ENCODE measurements at places on chromosomes 1 and 21.

- peak; percentile 30 for DNase-seq
Measured at GRCh38 chr1:67710417-67710816, 25.4 kb downstream of the GADD45A start.

DNA sequence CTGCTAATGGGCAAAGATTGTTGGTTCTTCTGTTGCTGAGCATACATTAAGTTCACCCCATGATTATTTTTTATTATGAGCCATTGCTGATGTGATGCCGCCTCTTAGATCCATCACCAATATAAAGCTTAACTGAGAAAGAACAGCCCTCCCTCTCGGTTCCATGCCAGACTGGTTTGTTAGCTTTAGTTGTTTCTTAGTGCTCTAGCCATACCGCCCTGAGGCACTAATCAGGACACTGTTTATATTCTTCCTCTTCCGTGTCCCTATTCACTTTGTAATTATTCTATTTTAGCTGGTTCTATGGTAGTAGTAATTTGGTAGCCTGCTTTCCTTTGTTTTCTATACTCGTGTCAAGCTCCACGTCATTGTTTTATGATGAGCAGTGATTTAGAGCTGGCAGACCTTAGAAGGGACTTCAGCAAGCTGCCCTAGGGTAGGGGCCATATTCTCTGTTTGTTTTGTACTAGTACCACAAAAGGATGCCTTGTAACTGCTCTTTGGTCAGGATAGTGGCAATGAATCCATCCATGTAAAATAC lies 27.3 kb upstream of the PDPN start:
- DNase-seq: no peak

GRCh38 chr1:245200146-245200545 lies 45.4 kb downstream of the KIF26B start:
- no peak for DNase-seq

DNA sequence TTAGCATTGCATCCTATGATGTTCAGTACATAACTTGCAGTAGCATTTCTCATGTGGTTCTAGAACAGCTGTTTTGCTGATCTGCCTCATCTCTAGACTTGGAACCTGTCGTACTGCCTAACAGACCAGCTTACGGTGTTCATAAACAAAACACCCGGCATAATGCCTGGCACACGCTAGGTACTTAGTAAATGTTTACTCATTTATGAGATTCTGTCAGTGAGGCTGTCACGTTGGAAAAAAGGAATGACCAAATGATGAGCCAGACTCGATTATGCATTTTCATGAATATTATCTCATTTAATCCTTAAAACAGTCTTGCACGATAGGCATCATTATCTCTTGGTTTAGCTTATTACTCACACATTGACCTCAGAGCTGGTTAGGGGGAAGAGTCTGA lies 46.4 kb downstream of the CACHD1 start:
- DNase-seq: no peak

DNA sequence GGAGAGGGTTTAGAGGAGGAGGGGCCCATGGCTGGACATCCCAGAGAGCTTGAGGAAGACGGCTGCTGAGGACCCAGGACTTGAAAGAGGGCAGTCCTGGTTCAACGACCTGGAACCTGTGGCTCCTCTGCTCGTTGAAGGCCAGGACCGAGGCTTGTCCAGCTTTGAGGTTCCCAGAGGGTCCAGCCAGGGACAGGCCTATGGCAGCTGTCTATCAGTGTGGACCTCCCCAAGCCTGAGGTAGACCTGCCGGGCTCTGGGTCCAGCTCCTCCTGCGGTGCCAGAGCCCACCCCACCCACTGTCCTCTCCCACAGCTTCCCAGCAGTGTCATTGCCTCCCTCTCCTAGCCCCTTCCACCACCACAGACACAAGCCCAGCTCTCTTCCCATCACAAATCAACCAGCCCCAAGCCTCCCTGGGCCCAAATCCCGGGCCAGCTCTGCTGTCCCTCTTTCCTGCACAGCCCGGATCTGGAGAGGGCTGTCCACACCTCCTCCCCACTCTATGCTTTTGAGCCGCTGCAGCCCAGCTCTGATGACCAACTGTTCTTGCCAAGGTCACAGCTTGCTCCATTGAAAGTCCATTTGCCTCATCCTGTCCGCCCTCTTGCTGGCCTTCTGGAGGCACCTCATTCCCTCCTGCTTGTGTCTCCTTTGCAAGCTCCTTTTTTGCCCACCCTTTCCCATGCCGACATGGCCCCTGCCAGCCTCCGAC lies 48.7 kb upstream of the EDN2 start:
- DNase-seq: no peak

- peak; percentile 92 for DNase-seq
Measured at GRCh38 chr1:44842862-44843655, at the start of gene PTCH2. Gene PTCH2, minus strand, starts transcription at chr1:44843253. Its CDS starts 321 bp downstream, at chr1:44842932.

DNA sequence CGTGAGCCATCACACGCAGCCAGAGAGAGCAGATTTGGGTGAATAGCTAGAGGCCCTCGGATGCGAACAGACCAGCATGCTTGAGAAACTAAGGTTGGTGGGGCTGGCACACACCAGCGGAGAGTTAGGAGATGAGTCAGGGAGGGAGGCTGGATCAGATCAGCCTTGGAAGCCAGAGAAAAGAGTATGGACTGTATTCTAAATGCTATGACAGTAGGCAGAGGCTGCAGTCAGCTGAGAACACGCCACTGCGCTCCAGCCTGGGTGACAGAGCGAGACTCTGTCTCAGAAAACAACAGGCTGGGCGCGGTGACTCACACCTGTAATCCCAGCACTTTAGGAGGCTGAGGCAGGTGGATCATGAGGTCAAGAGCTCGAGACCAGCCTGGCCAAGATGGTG lies 4.0 kb upstream of the PLEKHM2 start:
- DNase-seq: peak; percentile 84

DNA sequence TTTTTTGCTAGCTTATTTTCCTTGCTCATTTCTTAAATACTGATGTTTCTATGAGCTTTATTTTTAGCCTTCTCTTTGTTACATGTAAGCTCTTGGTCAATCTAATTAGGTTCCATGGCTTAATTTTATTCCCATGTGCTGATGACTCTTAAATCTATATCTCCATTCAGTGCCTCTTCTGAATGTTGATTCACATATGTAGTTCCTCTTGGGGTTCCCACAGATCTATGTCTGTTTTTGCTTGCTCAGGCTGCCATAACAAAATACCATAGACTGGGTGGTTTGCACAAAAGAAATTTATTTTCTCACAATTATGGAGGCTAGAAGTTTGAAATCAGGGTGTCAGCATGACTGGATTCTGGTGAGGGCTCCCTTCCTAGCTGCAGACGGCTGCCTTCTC lies 58.3 kb upstream of the PLA2G4A start:
- DNase-seq: no peak

DNA sequence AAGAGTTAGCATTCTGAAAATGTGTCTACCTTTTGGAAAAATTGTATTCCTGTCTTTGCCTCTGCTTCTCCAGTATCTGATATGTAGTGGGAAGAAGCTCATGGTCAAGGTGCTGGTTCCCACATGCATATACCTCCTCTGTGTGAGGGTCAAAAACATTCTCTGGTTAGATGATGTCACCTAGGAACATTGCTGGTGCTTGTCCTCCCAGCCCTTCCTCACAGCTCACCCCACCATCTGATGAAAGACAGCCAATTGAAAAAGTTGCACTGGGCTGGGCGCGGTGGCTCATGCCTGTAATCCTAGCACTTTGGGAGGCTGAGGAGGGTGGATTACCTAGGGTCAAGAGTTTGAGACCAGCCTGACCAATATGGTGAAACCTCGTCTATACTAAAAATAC lies 154.4 kb downstream of the NR5A2 start:
- no peak for DNase-seq

GRCh38 chr1:191671236-191671635 lies 487.0 kb upstream of the RGS18 start:
- DNase-seq: no peak

DNA sequence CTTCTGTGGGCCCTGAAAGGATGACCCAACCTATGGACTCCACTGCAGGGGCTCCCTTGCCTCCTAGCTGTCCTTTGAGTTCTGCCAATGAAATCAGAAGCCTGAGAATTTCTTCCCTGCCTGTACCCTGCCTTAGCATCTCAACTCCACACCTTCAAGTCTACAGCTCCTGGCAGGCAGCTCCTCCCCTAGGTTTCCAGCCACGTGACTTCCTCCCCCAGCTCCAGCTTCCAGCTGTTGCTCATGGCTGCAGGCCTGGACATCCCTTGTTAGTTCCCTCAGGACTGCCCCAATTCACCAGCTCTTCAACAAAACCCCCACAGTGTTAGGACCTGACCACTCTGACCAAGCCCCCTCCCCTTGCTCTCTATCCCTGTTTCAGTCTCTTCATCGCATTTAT lies 2.4 kb downstream of the RCAN1 start:
- no peak for DNase-seq

GRCh38 chr1:61110554-61110953 lies 28.2 kb downstream of the NFIA start:
- DNase-seq: no peak

DNA sequence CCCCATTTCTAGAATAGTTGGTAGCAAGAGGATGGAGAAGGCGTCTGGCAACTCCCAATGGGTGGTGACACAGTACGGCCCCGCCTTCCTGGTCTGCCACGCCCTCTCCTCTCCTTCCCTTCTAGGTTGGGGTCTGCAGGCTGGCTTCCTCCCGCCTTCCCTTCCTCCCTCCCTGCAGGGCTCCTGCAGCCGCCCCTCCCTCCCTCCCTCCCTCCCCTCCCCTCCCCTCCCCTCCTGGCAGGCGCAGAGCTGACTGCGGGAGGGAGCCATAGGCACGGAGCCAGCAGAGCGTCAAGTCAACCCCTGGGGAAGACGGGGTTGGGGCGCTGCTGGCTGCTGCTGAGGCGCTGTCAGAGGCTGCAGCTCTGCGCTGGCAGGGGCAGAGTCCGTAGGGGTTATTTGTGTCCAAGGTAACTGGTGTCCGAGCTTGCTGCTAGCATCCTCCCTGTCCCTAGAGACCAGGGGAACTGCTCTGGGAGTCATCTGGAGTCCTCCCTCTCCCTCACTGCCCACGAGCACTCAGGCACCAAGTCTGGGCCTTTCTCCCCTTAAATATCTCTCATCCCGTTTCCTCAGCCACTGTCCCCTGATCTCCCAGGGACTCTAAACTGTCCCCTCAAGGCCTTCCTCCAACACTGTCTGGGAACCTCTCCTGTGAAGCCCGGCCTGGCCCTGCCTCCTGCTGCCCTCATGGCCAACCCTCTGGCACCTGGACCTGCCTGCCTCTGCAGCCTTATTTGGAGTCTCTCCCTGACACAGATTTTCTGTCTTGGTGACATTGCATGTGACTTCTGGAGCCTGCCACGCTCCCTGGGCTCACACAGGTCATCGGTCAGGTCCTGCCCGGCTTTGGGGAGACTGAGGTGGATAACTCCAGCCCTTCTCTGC lies 57.4 kb upstream of the ACOT11 start:
- DNase-seq: peak; percentile 39

GRCh38 chr1:81513796-81514354 lies 286.9 kb upstream of the ADGRL2 start:
- no peak for DNase-seq

GRCh38 chr1:15027515-15027986 lies 126.0 kb upstream of the TMEM51 start:
- peak; percentile 90 for DNase-seq

DNA sequence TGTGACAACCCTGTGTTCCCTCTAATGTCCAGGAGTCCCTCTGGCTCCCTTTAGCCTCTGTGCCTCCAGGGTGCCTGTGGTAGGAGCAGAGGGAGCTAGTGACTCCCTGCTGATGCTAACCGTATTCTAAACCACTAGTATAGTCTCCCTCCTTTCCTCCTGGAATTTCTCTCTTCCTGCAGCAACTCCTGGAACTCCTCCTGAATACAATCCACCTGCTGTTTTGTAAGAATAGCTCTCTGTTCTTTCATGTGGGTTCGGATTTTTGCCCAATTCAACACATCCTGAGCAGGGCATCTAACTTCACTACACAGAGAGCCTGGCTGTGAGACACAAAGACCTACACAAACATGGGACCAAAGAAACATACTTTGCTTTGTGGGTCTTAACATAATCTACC lies 107.9 kb downstream of the RUNX1 start:
- DNase-seq: no peak

DNA sequence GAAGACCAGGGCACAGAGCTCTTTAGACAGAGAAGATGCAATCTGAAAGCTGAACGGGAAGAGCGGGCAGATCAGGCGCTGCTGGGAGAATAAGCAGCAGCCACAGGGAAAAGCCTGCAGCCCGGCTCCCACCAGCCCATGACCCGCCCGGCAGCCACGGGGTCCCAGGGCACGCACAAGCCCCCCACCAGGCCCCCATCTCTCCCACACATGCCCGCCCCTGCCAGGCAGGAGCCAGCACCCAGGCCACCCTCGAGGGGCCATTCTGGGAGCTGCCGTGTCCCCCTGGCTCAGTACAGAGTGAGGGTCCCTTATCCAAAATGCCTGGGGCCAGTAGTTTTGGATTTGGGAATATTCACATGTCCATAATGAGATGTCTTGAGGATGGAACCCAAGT lies 16.3 kb downstream of the SLC19A1 start:
- no peak for DNase-seq

- peak; percentile 52 for DNase-seq
Measured at GRCh38 chr1:240706150-240706935, 94.4 kb upstream of the GREM2 start.

DNA sequence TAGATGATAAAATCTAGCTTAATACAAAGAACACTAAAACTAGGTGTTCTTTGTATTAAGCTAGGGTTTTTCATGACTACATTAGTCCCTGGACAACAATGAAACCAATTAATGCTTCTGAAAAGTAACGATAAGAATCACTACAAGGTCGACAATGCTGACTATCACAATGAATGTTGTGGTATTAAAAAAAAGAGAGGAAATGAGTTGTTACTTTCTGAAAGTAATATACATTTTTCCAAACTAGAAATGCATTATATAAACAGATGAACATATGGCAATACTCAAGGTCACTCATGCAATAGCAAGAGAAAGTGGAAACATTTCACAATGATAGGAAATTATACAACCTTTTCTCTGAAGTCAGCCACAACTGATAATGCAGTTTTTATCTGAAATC lies 19.0 kb downstream of the DPH5 start:
- no peak for DNase-seq

DNA sequence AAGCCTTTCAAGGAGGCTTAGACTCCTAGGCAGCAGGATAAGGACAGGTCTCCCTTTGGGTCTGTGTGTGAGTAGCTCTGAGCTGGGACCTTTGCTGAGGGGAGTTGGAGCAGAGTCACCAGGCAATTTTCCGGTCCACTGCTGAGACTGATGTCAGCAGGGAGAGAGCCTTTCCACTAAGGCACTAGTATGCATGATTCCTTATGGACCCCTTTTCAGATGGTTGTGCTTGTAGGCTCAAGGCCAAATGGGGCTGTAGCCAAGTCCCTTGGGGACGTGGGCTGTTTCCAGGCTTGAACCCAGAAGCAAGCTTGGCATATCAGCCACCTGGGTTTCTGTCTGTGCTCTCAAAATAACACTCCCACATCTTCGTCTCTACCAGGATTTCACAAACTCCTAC lies 73.0 kb downstream of the CCDC18 start:
- no peak for DNase-seq

- DNase-seq: peak; percentile 24
Measured at GRCh38 chr1:108009603-108010195, 44.7 kb upstream of the VAV3 start.

GRCh38 chr1:36790191-36790590 lies 244.1 kb downstream of the GRIK3 start:
- no peak for DNase-seq

DNA sequence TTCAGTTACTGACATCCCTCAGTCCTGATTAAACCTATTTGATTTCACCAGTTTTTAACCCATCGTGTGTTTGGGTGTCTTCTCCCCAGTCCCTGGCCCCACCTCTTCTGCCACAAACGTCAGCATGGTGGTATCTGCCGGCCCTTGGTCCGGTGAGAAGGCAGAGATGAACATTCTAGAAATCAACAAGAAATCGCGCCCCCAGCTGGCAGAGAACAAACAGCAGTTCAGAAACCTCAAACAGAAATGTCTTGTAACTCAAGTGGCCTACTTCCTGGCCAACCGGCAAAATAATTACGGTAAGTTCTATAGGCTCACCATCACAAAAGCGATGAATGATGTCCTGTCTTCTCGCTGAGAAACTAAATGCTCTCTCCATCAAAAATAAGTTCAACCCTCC lies 28.7 kb downstream of the NBPF3 start:
- DNase-seq: no peak
